ENCODE measurements at places on chromosomes 2 and 18. TPM values are rescaled to one million over a fixed set of nuclear protein-coding genes. Genes with fewer than 3 reads are reported as not detected.

The MAP2 gene
- total RNA-seq, result 5.6 TPM

The SULT1C3 gene
- total RNA-seq, result not detected

The STAMBP gene
- 31.4 TPM for total RNA-seq

The LYG1 gene
- not detected for total RNA-seq

The TGFA gene
- 97.0 TPM for total RNA-seq

The CHPF gene
- total RNA-seq, result 168 TPM

The SCYGR4 gene
- not detected for total RNA-seq

The TPO gene
- not detected for total RNA-seq

The CDKL4 gene
- not detected for total RNA-seq

The TYMS gene
- total RNA-seq, result 36.3 TPM

The CIDEA gene
- total RNA-seq, result 3.0 TPM

The SLC11A1 gene
- total RNA-seq, result not detected

The RFX8 gene
- 0.09 TPM for total RNA-seq

The TLX2 gene
- not detected for total RNA-seq

The CIB4 gene
- not detected for total RNA-seq

The RGPD4 gene
- not detected for total RNA-seq

The CYBRD1 gene
- 9.6 TPM for total RNA-seq

The PLGLB2 gene
- not detected for total RNA-seq

The TUBB8B gene
- total RNA-seq, result not detected

The LRRFIP1 gene
- 50.8 TPM for total RNA-seq

The IL1RN gene
- 163 TPM for total RNA-seq

The RND3 gene
- 50.6 TPM for total RNA-seq

The PARD6G gene
- total RNA-seq, result 24.3 TPM

The C1QL2 gene
- total RNA-seq, result not detected

The INHA gene
- not detected for total RNA-seq

The RAB6C gene
- total RNA-seq, result not detected

The LIPG gene
- 40.8 TPM for total RNA-seq

The PDCD1 gene
- total RNA-seq, result not detected

The FER1L5 gene
- total RNA-seq, result not detected

The CFAP210 gene
- total RNA-seq, result not detected

The GAREM1 gene
- total RNA-seq, result 6.8 TPM

The TEX44 gene
- not detected for total RNA-seq

The GATA6 gene
- total RNA-seq, result 4.0 TPM

All from airway epithelial cell (primary cell).